NCI-H187 treated with DMSO at 0.1 percent for 48 hours (cell line): ENCODE measurements at places on chromosomes 4 and X.

GRCh38 chrX:71542411-71542810, 9.5 kb downstream of the OGT start:
- no peak for DNase-seq

DNA sequence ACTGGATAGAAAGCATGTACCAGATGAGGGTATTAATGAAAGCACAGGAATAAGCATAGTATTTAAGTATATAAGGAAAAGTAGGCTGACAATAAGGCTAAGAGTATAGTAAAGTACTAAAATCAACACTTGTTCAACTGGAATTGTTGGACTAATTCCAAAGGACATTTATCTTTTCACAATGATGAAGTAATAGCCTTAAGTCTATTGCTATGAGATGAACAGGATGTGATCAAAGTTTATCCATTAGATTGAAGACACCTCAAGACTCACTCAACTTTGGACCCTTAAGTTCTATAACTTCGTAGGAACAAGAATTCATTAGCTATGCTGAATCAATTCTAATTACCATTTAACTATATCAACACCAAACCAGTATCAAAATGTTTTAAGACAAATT, 7.6 kb downstream of the MAD2L1 start:
- no peak for DNase-seq

DNA sequence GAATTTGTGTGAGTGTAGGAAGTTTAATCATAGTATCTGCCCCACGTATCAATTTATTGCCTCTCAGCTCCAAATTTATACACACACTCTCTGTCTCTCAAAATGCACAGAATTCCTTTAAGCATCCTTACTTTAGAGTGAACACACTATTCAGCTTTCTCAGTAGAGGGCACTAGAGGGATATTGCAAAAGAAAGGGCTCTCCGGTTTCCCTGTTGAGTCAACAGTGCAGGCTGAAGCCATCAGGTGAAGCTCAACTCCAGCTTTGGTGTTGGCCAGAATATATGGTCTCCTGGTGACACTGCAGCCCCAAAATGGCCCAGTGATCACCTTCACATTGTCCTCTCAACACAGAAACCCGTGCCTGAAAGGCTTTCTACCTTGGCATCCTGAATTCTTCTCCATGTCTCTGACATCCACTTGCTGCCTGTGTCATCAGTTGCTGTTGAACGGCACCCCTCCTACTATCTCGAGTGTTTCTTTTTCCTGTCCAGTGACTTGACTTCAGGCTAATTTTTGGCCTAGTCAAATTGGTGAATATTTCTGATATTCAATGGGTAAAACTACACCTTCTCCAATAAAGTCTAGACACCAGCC, 670.5 kb downstream of the GABRG1 start:
- no peak for DNase-seq

DNA sequence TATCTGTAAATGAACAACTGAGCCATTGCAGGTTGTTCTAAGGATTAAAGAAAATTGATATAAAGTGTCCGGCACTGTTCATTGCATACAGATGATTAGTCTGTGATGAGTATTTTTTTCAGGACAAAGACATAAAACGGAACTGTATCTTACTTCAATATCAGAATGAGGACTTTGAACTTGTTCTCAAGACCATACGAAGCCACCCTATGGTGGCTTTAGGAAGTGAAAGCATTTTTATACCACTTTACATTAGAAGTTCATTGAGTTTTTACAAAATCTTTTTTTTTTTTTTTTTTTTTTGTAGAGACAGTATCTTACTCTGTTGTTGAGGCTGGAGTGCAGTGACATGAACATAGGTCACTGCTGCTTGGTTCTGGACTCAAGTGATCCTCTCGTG, 45.2 kb upstream of the TRIM2 start:
- DNase-seq = no peak

- DNase-seq = no peak
These were observed 21.9 kb downstream of the SYTL5 start for GRCh38 chrX:38028300-38028699.

DNA sequence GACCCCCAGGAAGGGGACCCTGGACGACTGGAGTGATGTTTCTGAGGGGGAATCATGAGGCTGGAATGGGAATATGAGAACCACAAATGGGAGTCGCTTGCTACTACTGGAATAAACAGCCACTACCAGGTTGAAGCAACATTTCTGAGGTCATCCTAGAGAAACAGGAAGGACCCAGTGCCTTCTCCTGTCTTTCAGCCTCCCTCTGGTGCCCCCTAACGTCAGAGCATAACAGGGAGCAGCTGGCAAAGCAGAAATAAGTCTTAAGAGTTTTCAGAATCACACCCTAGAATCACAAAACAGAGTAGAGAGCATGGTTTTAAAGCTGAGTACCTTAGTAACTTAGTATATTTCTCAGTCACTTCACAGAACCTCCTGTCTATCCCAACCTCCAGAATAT, 347.8 kb upstream of the PITX2 start:
- no peak for DNase-seq

DNA sequence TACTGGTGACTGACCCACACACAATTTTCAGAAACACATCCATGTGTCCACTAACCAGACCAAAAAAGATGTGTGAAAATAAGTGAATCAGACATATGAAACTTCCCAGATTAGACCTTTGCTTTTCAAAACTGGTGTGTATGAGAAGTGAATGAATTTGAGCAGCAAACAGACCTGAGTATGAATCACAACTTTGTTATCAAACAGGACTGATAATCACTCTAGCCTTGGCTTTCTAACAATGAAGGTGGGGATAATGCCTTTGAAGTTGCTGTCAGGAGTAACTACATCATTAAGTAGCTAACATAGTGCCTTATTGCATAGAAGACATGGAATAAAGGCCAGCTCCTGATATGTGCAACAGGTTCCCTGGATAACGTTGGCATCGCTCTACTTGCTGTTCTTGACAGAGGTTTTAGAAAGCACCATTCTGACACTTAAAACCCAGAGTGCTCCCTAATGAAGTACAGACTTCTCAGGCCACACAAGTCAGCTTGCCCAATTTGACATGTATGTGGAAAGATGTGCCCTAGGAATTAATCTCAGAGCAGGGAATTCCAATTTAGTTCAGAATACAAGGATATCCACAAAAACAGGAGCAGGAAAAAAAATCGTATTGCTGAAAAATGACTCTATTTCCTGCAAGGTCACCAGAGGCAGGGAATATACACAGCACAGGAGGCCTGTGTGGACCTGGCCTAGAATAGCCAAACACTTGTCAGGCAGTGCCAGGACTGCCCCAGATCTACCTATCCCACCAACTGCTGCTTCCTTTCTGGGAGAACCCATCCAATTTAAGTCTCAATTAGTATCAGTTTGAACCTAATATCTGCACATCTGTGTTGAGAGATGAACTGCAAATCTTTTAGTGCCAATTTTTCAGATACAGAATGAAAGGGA, 87.7 kb downstream of the MAML3 start:
- DNase-seq = no peak
